ENCODE measurements at places on chromosomes 2 and 18.

DNA sequence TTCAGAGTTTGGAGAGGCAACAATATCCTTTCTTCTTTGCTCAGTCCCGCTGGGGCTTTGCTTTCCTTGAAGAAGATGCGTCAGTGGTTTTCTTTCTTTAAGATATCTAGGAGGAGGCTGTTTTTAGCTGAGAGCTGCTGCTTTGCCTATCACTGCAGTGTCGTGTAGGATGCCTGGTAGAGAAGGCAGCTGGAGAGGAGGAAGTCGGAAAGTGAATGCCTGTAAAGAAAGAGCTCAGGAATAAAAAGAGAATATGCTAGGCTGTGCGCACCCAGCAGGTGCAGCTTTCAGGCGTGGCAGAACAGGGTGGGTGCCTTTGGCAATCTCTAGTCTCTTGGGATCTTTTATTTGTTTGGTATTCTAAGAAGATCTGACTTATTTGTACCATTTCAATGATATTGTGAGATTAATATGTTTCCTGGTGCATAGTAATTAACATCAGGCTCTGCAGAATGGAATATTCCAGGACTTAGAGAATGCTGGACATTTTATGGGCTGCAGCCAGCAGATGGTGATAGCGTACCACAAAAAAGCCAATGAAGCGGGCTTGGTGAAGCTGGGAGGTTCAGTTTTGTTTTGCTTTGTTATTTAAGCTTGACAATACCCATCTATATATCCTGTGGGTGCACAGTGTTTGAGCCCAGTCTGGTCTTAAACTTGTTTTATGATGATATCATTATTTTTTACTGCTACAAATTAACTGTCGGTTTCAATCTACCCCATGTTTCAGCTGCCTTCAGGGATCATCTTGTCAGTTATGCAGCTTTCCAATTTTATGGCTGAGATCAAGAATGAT, 34.9 kb downstream of the CAVIN2 start:
- DNase-seq, result peak; percentile 65

- no peak for DNase-seq
These were observed 1027.2 kb upstream of the ACVR2A start for GRCh38 chr2:146817613-146818012.

DNA sequence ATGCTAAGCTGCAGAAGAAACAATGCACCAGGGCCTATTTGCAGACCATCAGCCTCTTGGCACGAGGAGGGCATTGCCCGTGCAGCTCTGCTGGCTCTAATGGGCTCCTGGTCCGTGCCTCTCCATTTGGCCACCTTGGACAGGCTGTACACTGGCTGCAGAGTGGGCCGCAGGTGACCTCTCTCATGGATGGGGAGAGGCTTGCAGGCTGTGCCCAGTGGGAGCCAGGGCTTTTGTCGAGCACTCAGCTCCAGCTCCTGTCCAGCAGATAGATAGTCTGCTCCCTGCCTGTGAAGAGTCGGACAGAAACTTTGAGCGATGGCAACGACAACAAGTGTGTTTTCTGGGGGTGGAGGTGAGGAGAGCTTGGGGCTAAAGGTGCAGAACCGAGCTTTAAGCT, 100.9 kb downstream of the MBP start:
- no peak for DNase-seq

- no peak for DNase-seq
These were observed 6.1 kb upstream of the GPC1 start for GRCh38 chr2:240429341-240429871.

- DNase-seq, result no peak
These were observed 19.0 kb downstream of the KCMF1 start for GRCh38 chr2:84989927-84990326.

- no peak for DNase-seq
These were observed 94.9 kb upstream of the CTDP1 start for GRCh38 chr18:79584491-79585394.

DNA sequence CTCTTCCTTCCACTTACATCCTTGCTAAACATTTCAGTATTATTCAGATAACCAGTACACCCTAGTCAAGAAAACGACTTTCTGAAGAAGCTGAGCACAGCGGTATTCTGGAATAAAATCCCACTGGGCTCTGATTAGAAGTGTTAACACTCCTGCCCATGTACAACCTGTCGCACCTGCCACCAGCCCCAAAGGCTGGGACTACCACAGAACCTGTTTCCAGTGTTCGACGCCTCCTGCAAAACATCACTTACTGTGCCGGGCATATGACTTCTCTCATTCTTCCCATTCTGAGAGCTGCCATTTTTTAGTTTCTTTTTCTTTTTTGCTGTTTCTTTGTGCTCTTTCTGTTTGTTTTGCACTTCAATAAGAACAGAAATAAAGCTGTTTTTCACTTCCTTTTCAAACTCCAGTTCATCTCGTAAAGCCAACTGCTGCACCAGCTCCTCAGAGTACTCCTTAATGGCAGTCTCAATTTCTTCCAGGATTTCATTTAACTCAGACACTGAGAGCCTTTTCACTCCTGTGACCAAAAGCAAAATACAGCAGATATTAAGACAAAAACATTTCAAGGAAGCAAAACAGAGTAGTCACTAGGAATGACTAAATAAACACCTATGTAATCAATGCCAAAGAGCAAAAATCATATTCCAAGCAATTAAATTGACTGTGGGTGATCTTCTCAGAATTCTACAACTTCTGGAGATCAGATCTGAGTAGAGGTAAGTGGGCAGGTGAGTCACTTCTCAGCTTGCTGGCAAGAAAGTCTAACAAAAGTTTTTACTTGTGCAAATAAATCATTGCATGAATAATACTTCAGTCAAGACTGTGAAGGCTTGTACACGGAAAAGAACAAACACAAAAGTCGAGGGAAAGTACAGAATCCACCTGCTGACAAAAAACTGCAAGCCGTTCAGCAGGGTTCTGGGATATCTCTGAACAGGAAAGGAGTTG, 19.3 kb downstream of the FEZ2 start:
- no peak for DNase-seq

DNA sequence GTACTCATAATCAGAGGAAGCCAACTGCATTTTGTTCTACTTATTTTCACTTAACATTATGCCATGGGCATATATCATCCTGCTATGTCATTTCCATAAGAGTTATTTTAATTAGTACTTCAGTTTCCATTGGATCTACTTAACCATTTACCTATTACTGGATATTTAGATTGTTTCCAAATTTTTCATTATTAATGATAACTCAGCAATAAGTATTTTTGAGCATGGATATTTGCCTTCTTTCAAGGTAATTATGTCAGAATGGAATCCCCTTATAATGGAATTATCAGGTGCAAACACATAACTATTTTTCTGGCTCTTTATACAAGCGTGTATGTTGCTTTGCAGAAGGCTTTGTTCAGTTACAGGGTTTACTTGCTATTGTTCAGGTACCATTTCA, 126.6 kb downstream of the RDH14 start:
- DNase-seq, result no peak

DNA sequence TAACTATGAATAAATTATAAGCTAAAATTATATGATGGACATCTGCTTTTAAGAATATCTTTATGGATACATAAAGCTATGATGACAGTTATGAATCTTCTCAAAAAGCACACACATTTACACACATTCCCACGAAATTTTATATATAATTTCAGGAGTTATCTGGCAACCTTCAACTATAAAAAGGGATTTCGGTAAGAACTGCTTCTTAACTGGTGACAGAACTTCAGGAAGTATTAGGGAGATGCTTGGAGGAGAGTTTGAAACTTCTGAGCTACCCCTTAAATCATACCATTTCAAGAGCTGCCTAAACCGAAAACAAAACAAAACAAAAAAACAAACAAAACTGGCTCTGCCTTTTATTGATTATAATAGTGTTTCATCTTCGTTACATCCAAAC, 399.4 kb downstream of the ZEB2 start:
- DNase-seq, result no peak

DNA sequence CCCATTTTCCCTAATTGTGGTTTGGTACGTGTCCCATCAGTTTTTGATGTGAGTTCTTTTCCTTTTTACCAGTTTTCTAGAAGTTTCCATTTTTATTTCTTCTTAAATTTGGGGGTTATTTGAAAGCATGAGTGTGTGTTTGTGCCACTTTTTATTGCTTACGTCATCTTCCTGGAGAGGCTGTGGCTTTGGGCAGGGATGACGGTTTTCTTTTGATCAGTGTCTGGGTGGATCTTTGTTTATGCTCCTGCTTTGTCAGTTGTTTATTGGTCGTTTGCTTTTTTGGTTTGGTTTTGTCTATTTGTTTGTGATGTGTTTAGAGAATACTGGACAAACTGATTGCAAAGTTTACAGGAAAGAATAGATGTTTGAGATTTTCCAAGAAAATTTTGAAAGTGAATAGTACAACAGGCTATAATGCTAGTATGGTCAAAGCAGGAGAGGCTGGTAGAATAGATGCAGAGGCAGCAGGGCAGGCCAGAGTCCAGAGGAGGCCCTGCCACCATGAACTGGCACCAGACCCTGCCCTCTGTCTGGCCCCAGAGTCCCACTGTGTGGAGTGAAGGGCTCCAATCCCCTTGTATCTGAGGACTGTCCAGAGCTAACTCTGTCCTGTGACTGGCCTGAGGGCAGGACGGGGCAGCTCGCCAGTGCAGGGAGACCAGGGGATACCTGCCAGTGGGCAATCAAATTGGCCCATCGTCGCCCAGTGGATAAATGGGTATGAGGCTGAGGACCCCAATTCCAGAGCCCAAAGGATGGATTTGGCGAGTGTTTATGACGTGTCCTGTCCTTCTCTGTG, 23.4 kb upstream of the SNED1 start:
- DNase-seq, result no peak

- DNase-seq, result no peak
These were observed 249.1 kb upstream of the SPRED2 start for GRCh38 chr2:65681503-65681902.

Measured in NCI-H1436 (cell line).